Hematopoietic multipotent progenitor cell (in vitro differentiated cells): ENCODE measurements at places on chromosomes 6 and 20. TPM values are rescaled to one million over a fixed set of nuclear protein-coding genes. Genes with fewer than 3 reads are reported as not detected.

MYB gene
- total RNA-seq: 250 TPM

KIF25 gene
- not detected for total RNA-seq

C20orf141 gene
- total RNA-seq: not detected

LAMA2 gene
- total RNA-seq: not detected

EYS gene
- total RNA-seq: under 0.01 TPM

SPDEF gene
- total RNA-seq: under 0.01 TPM

DLK2 gene
- total RNA-seq: 0.27 TPM

RBPJL gene
- total RNA-seq: not detected

RAET1L gene
- not detected for total RNA-seq

MMP24 gene
- under 0.01 TPM for total RNA-seq

CYB5R4 gene
- 5.9 TPM for total RNA-seq

TFAP2D gene
- not detected for total RNA-seq

FAM217A gene
- total RNA-seq: not detected

SLC13A3 gene
- total RNA-seq: under 0.01 TPM

POU5F1 gene
- total RNA-seq: not detected

OLIG3 gene
- total RNA-seq: not detected

GRM1 gene
- under 0.01 TPM for total RNA-seq

SPATA2 gene
- 6.2 TPM for total RNA-seq

MKKS gene
- 8.3 TPM for total RNA-seq

PDE10A gene
- total RNA-seq: under 0.01 TPM

VSTM2L gene
- not detected for total RNA-seq

OVOL2 gene
- not detected for total RNA-seq

NKAIN2 gene
- 16.7 TPM for total RNA-seq

DCDC2 gene
- under 0.01 TPM for total RNA-seq

MAS1 gene
- under 0.01 TPM for total RNA-seq

DZANK1 gene
- total RNA-seq: 1.9 TPM

HLA-DOA gene
- total RNA-seq: 209 TPM

GGTLC1 gene
- total RNA-seq: not detected

DAAM2 gene
- total RNA-seq: under 0.01 TPM

BMP2 gene
- total RNA-seq: 0.27 TPM
